Fibroblast of skin of scalp (primary cell): ENCODE measurements at places on chromosomes 16 and 17.

DNA sequence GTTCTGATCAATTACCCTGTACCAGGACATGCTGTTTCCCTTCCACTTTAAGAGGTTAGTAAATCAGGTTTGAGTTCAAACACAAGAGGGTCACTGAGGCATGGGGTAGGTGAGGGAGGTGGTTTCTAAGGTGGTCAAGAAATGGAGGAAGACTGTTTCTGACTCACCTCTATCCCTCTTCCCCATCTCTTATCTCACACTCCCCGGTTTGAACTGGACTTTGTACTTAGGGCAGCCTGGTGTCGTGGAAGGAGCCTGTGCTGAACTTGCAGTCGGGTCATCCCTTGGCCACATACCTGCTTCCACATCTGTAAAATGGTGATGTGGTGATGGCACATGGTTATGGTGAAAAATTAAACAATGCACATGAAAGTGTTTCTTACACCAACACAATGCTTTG lies 17.2 kb upstream of the TMEM98 start:
- no peak for DNase-seq

DNA sequence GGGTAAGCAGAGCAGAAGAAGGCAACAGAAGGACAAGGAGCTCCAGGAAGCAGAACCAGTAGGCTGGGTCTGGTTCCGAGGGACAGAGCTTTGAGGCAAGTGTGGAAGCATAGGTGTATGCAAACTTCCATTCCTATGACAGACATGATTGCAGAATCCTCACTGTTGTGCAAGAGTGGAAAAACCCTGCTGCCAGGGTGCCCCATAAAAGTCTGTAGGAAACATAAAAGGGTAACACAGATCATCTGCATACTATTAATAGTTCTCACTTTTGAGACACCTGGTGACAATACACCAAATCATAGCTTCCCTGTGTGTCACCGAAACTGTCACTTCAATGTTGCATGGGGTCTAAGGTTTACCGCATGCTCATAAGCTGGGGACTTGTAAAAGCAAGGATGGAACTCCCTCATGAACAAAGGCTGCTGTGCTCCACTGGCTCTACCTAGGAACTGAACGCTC lies 39.7 kb downstream of the ARHGAP17 start:
- DNase-seq = no peak

GRCh38 chr16:10539236-10539635 lies 41.2 kb downstream of the EMP2 start:
- no peak for DNase-seq

- DNase-seq = no peak
These were observed 1.4 kb downstream of the AOC3 start for GRCh38 chr17:42852351-42852750.

- no peak for DNase-seq
These were observed 36.1 kb downstream of the NLK start for GRCh38 chr17:28078341-28079229.

DNA sequence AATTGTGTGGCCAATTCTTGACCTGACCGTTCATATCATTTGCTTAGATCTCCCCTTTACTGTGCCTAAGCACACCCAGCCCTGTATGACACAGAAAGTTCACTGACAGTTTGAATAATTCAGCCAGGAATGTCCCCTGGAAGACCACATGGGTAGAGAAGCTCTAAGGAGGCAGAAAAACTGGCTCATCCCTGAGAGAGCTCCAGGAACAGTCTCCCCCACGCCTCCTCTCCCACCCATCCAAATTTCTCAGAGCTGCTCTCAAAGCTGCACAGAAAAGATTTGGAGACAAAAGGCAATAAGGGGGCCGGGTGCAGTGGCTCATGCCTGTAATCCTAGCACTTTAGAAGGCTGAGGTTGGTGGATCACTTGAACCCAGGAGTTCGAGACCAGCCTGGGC lies 11.2 kb downstream of the PRAC1 start:
- no peak for DNase-seq

GRCh38 chr17:64109400-64109799 lies 20.5 kb downstream of the ERN1 start:
- no peak for DNase-seq

DNA sequence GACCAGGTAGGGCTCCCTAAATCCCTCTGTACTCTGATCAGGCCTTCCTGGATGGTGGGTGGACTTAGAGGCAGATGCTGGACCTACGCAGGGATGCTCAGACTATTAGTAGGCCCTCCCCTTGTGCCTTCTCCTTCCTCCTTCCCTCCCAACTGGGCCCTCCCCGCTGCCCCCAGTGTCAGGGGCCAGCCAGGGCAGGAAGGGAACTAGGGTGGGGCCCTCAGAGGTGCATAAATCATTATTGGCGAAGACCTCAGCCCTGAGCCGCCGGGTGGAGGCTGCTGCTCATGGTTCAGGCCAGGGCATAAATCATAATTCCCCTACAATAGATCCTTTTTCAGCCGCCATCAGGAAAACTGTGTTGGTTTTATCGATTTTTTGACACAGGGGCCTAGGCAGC lies 81.4 kb downstream of the MRM1 start:
- no peak for DNase-seq

GRCh38 chr17:46044286-46044928 lies 45.4 kb downstream of the STH start:
- DNase-seq = peak; percentile 88

DNA sequence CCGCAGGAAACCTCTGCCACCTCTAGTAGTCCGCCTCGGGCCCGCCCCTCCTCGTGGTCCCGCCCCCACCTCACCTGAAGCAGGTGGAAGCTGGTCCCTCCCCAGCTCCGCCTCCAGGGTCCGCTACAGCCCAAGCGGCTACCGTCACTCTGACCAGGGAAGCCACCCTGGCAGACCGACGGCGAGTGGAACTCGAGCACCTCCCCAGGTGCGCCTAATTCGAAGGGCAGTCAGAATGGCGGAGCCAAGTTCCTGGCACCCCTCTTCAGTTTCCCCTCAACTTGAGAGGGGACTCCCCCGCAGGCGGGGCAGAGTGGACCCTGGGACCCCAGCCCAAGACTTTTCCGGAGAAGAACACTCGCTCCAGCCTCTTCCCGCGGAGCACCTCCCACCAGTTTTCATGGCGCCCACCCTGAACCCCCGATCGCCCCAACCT lies 507 bp downstream of the FHOD1 start:
- DNase-seq = no peak

GRCh38 chr17:5971969-5972368 lies 98.2 kb upstream of the WSCD1 start:
- no peak for DNase-seq

- DNase-seq = no peak
These were observed 15.6 kb downstream of the SCNN1B start for GRCh38 chr16:23317751-23318150.

GRCh38 chr16:84595052-84595481 lies 22.8 kb downstream of the COTL1 start:
- DNase-seq = no peak

GRCh38 chr17:72714357-72714966 lies 378.0 kb downstream of the SLC39A11 start:
- no peak for DNase-seq

- DNase-seq = peak; percentile 51
These were observed 3.9 kb downstream of the GFAP start for GRCh38 chr17:44911133-44912001.

DNA sequence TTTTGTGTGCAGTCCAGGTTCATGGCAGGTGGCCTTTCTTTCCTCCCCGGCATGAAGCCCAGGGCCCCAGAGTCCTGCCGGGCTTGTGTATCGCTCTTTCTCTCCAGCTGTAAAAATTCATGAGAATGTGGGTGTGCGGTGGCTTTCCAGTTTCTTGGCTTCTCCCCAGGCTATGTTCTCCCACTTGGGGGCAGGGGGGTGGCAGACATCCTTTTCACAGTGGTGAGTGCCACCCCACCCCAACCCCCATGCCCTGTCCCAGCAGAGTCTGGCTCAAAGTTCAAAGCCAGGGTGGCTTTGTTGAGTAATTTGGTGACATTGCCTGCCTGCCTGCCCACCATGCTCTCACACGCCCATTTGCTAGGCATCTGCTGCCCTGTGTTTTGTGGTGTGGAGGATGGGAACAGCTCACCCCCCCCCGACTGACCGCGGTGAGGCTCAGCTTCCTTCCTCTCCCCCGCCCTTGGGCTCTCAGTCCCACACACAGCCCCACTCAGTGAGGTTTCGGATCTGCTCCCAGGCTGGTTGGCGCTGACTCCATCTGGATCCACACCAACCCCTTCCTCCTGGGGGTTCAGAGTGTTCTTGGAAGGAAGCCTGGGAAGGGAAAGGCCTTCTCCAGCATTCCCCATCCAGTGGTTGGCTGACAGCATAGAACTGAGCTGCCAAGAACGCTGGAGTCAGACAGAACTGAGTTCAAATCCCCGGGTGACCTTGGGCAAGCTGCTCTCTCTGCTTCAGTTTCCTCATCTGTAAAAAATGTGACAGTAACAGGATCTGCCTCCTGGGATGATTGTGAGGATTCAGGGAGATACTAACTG lies 36.0 kb downstream of the CHD9 start:
- peak; percentile 100 for DNase-seq

DNA sequence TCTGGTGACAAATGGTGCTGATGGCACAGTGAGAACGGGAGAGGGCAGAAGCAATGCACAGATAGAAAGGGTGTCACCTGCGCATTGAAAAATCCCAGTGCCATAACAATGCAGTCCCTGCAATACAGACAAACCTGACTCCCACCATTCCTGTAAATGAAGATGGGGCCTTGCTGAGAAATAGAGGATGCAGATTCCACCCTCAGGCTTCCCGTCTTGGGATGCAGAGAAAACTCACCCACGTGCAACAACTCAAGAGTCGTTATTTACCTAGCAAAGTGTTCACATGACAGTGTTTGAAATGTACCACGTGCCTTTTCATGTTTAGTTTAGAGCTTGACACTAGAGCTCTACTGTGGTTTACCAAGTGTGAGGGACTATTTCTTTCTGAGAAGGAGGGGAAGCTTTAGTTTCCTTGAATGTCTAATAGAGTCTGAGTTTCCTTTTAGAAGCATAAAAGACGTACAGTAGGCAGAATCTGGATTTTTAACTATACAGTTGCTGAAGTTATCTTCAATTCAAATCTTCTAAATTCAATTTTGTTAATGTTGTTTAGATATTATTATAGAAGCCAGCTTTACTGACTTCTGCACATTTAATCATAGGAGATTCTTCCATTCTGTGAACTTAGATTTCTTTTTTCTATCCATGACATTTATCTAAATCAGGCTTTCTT lies 35.6 kb downstream of the WWOX start:
- no peak for DNase-seq

DNA sequence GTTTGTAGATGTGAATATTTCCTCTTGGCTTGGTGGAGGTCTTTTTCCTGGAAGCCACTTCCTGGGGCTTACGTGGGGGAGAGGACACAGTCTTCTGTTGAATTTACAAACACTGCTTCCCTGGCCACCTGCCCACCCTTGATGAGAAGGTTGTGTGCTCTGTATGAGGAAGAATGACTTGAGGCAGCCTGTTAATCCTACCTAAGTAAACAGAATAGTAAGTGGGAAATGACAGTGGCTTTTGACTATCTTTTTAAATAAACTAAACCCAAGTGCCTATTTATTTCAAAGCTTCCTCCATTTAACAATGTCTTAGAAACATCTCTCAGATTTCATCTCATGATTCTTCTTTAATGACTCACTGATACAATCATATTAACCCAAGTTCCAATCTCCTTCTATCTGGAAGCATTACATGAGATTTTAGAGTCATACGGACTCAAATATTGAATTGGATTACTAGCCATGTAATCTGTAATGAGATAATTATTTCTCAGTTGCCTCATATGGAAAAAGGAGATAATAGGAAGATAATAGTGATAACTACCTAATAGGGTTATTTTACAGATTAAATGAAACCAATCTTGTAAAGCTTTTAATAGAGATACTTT lies 96.6 kb upstream of the SMIM36 start:
- DNase-seq = peak; percentile 17

DNA sequence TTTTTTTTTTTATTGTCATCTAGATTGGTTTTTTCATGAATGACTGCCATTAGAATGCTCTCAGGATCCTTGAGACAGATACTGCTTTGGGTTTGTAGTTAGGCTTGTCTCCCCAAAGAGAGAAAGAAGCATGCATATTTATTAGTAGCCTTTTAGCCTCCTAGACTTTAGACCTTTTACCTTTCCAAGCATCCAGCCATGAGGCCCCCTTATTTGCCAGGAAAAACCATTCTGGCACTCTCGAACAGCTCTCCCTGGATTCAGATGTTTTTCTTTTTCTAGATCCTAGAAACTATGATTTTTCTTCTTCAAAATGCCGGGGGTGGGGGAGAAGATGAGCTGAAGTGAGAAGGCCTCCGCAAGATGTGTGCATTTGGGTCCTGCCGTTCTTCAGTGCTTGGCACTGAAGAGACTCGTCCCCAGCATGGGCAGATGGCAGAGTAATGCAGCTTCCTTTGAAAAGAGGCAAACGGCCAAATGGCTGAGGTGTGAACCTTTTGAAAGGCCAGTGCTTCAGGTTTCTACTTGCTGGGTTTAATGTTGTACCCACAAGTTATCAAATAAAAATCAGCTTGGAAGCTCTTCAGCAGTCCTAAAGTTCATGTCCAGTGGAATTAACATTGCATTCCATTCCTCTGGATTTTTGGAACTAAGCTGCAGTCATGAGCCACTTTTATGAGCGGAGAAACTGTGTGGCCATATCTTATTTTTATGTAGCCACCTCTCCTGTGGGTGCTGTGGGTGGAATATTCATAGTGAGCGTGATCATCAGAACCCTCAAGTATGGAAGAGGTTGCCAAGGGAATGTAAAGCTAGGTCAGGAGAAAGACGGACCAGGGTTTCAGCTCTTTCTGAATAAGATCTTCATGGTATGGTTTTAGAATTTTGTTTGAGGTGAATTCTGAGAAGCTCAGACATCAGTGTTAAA lies 7.2 kb downstream of the SOCS7 start:
- DNase-seq = no peak

DNA sequence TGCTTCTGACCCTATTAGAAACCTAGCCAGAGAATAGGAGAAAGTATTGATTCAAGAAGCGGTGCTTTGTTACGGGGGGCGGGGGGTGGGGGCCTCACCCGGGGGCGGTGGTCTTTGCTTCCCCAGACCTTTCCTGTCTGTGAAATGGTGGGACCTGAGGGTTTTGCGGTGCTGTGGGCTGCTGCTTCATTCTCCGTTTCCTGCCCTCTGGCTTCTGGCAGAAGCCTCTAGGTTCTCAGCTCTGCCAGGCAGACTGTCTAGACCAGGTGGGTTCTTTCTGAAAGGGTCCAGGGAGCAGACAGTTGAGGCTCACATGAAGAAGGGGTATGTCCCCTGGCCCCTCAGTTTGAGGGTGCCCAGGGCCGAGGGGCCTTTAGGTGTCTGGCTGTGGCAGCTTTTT lies 14.0 kb downstream of the GSE1 start:
- DNase-seq = no peak

GRCh38 chr16:35744726-35745125 lies 2285.3 kb downstream of the TP53TG3F start:
- DNase-seq = no peak

GRCh38 chr16:17295948-17296347 lies 174.8 kb downstream of the XYLT1 start:
- no peak for DNase-seq

GRCh38 chr16:31177136-31177535 lies 2.8 kb upstream of the FUS start:
- no peak for DNase-seq

GRCh38 chr17:28907709-28908475 lies 5.0 kb upstream of the DHRS13 start:
- no peak for DNase-seq

GRCh38 chr17:48555258-48556228 lies 10.6 kb upstream of the HOXB2 start:
- peak; percentile 91 for DNase-seq
